ENCODE measurements at places on chromosomes 6 and 20.

GRCh38 chr20:57876163-57876562 lies 166.3 kb upstream of the PMEPA1 start:
- DNase-seq, result no peak

DNA sequence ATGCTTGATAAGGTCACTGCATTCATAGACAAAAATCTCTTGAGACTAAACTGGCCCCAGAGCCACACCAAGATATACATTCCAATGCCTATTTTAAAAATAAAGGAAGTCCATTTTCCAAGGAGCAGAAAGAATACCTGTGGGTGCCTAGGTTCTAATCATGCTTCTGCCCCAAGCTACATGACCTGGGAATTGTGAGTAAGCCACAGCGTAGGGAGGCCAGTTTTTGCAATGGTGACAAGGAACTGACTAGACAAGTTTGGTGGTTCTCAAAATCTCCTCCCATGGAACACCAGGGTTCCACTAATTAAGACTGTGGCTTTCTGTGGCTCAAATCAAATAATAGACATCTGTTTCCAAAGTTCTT lies 83.3 kb downstream of the GMDS start:
- no peak for DNase-seq

DNA sequence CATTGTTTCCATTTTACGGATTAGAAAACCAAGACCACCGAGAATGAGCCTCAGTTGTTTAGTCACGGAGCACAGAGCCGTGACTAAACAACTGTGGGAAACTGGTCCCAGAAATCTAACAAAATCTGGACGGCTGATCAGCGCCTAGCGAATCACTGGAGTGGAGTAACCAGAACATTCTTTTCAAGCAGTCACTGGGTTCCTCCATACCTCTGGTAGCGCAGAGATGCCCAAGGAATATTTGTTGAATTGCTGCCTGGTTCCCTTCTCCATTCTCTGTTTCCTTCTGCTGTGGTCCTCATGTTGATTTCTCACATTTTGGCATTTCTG lies 62.0 kb downstream of the GPX5 start:
- DNase-seq, result no peak

- no peak for DNase-seq
These were observed 29.2 kb downstream of the SLC35A1 start for GRCh38 chr6:87501809-87502572.

GRCh38 chr6:101394936-101395335 lies 1.4 kb downstream of the GRIK2 start:
- DNase-seq, result no peak

DNA sequence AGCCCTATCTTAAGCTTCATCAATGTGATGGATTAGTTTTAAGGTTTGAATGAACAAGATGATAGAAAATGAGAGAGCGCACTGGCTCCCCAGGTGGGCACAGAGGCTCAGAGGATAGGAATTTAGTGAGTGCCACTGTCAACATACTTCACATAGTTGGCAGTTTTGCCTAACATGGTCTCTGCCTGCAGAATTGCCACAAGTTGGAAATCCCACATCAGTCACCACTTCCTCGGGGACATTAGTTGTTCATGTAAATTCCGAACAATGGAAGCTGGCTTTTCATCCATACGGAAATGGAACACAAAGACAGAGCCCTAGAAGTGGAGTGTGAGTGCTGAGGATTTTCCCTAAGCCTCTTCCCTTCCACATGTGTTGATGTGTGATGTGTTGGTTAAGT lies 123.9 kb upstream of the PHACTR1 start:
- DNase-seq, result no peak

GRCh38 chr20:24317224-24317623 lies 152.2 kb upstream of the SYNDIG1 start:
- DNase-seq, result no peak

- DNase-seq, result no peak
These were observed 78.0 kb upstream of the ELOVL5 start for GRCh38 chr6:53426667-53427270.

Data from midbrain (tissue), 1 donor.